Stomach (tissue), 19 donors: ENCODE measurements at places on chromosomes 12 and 14. TPM values are rescaled to one million over a fixed set of nuclear protein-coding genes. Genes with fewer than 3 reads are reported as not detected.

- peak; percentile 29 for DNase-seq
Observed at GRCh38 chr14:85702997-85703396, 173.1 kb downstream of the FLRT2 start.

DNA sequence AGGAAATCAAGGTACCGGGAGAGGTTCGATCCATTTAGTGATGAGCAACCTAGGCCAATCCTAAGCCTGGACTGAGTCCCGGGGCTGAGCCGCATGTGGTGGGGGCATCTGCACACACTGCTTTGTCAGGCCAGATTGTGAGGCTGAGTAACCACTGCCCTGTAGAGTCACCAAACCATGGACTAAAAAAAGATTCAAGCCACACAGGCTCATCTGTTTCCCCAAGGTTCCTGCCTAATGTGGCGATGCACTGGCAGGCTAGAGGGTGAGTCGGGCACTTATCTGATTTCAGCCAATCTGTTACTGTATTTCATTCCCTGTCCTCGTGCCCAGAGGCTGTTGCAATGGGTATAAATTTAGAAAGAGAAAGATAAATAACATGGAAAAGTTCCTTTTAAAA, 140.8 kb downstream of the TTC7B start:
- no peak for DNase-seq

Gene ADAMTS20
- not detected for total RNA-seq

- no peak for DNase-seq
Observed at GRCh38 chr14:68372368-68372767, 420.5 kb downstream of the ZFP36L1 start.

DNA sequence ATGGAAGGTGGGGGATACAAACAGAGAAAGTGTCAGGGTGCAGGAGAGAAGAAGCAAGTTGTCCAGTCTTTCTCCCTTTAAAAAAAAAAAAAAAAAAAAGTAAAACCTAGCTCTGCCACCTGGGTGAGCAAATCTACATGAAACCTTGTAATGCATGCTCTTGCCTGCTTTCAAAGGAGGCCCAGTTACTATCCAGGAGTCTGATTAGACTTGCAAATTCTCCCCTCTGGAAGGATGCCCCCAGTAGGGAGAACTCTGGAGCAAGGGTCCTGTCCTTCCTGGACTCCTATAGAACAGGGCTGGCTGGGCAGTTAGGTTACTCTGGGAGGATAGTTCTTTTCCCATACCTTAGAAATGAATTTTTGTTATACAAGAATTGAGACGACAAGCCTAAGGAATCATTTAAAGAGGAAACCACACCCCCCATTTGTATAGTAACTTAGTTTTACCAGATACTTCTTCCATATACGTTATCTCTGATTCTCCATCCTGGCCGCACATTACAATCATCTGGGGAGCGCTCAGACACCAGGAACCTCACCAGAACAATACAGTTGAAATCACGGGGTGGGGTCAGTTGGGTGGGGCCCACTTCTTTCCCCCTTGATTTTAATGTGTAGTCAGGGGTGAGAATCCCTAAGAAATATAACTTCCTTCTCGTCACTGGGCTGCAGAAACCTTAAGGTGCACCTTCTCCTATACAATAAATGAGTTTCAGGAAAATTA, 30.5 kb downstream of the RAB35 start:
- DNase-seq: no peak

Gene RIMBP2
- total RNA-seq: 7.5 TPM

Gene PCED1B
- 7.4 TPM for total RNA-seq

Gene MGST1
- 56.8 TPM for total RNA-seq

- DNase-seq: peak; percentile 84
Observed at GRCh38 chr14:34875031-34875922, at the start of gene BAZ1A. Gene BAZ1A, minus strand, starts transcription at chr14:34875360. Its CDS starts 756 bp downstream, at chr14:34874604.

DNA sequence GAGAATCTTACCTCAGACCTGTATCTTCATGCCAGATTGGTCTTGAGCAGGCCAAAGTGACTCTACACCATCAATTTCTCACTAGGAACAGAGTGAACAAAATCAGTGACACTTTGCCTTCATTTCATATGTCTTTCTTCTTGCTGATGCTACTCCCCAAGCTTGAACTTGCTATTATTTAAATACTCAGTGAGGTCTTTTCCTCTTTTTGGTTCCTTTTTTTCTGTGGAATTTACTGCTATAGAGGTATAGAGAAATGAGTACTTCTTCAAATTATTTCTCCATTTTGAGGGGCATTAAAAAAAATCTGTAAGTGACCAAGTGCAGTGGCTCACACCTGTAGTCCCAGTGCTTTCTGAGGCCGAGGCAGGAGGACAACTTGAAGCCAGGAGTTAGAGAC, at the start of gene GPR33:
Gene GPR33 (minus strand): TSS at position 154 of the 400 bp plus-strand sequence. CDS start 4,074 bp downstream, outside the sequence.
- no peak for DNase-seq

Gene SLC6A15
- not detected for total RNA-seq

Gene NYNRIN
- 5.4 TPM for total RNA-seq

GRCh38 chr14:101251812-101252442, 309.4 kb upstream of the DIO3 start:
- DNase-seq: no peak

Gene CLEC1A
- total RNA-seq: 0.87 TPM

- DNase-seq: no peak
Observed at GRCh38 chr12:114025935-114026334, 59.8 kb upstream of the RBM19 start.

DNA sequence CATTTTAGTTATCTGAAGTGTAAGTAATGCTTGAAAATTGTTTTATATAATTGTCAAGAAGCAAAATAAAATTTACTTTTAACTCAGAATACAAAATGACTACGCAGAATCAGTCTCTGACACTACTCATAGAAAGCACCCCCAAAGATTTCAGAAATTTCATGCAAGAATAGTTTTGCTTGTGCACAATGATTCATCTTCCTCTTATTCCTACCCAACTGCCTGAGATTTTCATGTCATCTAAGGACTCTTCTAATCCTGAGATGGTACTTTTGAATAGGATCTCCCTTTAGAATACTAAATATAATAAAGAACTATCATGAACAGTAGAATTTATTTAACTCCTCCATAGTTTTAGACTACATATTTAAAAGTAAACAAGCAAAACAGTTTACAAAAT, 485.3 kb upstream of the MGAT4C start:
- no peak for DNase-seq

DNA sequence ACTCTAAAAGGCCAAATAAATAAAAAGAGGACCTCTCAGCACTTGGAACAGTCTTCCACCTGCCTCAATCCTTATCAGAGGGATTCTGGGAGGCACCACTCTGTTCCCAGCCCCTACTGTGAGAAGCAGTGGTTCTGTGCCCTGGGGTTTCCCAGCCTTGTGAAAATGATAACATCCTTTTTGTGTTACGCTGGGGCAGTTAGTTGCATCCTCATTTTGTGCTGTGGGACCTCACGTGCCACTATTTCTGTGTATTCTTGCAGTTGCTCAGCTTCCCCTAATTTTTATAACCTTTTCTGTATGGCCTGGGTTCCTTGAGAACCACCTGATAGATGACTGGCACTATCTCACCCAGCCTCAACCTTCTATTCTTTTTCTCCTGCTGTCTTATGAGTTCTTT, 10.8 kb upstream of the CMA1 start:
- no peak for DNase-seq

Gene SPTB
- 3.5 TPM for total RNA-seq

Gene BBS10
- 0.87 TPM for total RNA-seq

Gene SDR9C7
- total RNA-seq: not detected

- DNase-seq: no peak
Observed at GRCh38 chr12:78403681-78404080, 460.9 kb upstream of the SYT1 start.

Gene LRRK2
- 28.1 TPM for total RNA-seq

Gene FZD10
- not detected for total RNA-seq

Gene KRT85
- total RNA-seq: not detected

Gene GPR68
- 4.0 TPM for total RNA-seq

DNA sequence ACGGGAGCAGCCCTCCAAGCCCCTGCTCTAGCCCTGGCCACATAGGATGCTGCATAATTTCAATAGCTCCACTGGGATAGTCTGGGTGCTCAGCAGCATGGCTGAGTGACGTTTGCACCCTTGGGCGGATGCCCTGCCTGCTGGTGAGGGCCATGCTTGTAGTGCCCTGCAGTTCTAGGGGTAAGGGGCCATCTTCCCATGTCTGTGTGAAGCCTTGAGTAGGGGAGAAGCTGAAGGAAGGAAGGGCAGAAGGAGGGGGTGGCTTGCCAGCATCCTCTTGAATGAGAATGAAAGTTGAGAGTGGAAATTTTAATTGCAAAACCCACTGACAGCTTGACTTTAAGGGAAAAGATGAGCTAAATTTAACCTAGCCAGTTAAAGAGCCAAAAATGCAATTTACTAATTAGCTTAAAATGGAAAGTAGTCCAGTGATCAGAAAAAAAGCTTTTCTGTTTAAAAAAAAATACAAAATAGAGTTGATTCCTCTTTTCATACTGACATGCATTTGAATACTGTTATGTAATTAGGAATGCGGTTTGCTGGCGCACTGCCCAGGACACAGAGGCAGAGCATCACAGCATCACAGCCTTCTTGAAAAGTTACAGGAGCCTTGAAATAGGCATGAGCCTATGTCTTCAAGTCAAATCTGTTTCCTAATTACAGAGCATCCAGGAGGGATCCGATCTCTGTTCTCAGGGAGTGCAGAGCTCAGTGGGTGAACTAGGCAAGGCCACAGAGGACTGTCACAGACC, 18.5 kb upstream of the EML1 start:
- peak; percentile 36 for DNase-seq

Gene C3AR1
- total RNA-seq: 8.8 TPM

Gene PTHLH
- not detected for total RNA-seq

- DNase-seq: no peak
Observed at GRCh38 chr14:68888025-68888850, 90.9 kb downstream of the ACTN1 start.

Gene NOVA1
- 25.1 TPM for total RNA-seq

Gene OS9
- 192 TPM for total RNA-seq

GRCh38 chr12:31488737-31489338, 102.1 kb downstream of the DENND5B start:
- DNase-seq: no peak

GRCh38 chr12:95231190-95231589, 13.6 kb downstream of the VEZT start:
- no peak for DNase-seq

DNA sequence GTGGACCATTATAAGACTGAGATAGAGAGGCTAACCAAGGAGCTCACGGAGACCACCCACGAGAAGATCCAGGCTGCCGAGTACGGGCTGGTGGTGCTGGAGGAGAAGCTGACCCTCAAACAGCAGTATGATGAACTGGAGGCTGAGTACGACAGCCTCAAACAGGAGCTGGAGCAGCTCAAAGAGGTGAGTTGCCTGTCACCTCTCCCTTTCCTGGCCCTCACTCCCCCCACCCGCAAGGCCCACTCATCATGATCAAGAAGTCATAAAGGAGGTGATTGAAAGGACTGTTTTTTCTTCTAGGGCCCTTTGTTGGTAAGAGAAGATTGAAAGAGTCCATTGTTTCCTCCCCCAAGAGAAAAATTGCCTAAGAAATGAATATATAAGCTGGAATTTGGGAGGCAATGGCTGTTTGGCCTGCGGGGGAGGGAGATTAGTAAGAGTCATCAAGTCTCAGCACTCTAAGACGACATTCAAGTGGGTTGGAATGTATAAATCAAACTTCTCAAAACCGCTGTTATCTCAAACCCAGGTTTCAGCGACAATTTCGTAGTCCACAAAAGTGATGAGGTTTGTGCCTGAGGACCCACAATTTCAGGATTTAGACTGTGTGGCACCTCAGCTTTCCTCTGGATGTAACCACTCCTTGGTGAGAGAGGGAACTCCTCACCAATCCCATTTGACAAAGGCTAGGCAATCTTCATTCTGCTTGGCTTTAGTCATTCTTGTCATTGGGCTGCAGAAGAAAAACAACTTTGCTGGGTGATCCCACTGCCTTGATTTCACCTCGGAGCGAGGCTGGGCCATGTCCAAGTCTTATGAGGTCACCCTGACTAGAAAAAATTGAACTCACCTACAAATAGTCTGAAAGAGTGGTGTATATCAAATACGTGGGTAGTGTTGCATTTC, 966 bp downstream of the BICD1 start:
- no peak for DNase-seq

Gene RAD9B
- total RNA-seq: 0.73 TPM

GRCh38 chr12:47739979-47740378, 14.7 kb upstream of the ENDOU start:
- DNase-seq: no peak

- no peak for DNase-seq
Observed at GRCh38 chr14:52310541-52310940, 3.6 kb upstream of the PTGER2 start.

GRCh38 chr14:22456998-22457594, 131.9 kb downstream of the DAD1 start:
- no peak for DNase-seq

GRCh38 chr14:52873065-52873464, 77.8 kb downstream of the FERMT2 start:
- DNase-seq: no peak
